ENCODE measurements at places on chromosomes 5 and 9.

DNA sequence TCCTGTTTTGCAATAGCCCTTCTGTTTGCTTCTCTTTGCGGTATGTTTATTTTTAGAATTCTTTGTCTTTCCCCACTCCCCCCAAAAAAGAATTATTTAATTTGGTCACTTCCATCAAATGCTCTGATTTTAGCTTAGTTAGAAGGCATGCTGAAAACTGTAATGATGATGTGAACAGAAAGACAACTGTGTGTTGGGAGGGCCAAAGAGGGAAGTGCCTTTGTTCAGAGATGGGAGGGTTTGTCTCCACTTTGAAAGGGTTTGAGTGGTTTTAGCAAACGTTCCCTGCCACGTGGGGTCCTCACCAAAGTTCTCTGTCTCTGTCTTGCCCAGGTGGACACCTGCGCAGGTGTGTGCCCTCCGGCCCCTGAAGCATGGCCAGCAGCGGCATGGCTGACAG, 41.9 kb downstream of the SYK start:
- DNase-seq: no peak

- DNase-seq: no peak
Measured at GRCh38 chr9:92971776-92972175, 24.5 kb downstream of the FGD3 start.

- peak; percentile 44 for DNase-seq
Measured at GRCh38 chr5:55232985-55233928, at the start of gene CCNO. CCNO (minus strand) TSS chr5:55233608; CDS start chr5:55233523, 85 bp downstream.

DNA sequence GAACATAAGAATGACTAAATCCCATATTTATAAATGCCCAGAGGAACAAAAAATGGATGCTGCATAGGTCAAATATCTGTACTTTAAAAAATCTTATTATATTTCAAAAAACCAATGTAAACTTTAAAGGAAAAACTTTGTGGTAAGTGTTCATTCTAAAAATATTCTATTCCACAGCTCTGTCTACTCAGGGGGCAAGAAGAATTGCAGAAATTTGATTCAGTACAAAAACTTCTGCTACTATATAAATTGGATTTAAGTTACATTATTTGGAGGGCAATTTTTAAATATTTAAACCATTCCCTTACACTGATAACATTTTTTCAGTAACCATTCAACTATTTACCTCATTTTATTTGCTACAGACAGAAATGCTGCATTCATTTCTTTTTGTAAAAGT, 32.1 kb downstream of the NFIB start:
- no peak for DNase-seq

DNA sequence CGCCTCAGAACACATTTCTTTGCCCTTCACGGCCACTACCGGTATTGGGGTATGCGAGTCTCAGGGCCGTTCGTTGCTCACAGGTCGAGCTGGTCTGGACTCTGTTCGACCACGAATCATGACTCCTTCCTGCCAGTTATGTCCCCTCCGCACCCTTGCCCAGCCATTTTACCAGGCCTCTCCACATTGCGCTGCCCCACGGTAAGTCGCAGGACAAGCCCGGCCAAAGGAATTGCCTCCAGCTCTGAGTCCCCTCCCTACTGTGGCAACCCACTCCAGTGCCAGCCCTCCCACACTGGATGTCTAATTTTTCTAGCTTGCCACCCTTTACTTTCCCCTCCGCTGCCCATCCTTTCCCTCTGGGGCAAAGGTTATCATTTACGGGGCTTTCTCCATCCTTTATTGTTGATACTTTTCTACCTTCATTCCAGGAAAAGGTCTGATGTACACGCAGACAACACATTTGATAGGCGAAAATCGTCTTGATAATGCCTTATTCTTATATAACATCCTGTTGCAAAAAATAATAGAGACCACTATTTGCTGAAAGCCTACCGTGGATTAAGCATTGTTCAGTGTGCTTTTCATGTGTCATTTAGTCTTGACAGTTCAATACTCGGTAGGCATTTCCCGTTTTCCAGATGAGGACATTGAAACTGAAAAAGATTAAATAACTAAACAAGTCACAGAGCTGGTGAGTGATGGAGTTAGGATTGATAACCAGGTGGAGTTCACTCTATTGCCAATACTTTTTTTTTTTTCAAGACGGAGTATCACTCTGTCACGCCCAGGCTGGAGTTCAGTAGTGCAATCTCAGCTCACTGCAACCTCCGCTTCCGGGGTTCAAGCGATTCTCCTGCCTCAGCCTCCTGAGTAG, 958 bp upstream of the HSPA5 start:
- no peak for DNase-seq

- no peak for DNase-seq
Measured at GRCh38 chr5:172707285-172708182, 63.5 kb downstream of the DUSP1 start.

GRCh38 chr5:141758310-141758998, 76.4 kb upstream of the ARAP3 start:
- no peak for DNase-seq

- no peak for DNase-seq
Measured at GRCh38 chr5:148988328-148988727, 74.5 kb downstream of the SH3TC2 start.

- no peak for DNase-seq
Measured at GRCh38 chr5:10747678-10748622, 13.1 kb downstream of the DAP start.

GRCh38 chr9:6781476-6781875, 23.7 kb downstream of the KDM4C start:
- no peak for DNase-seq

GRCh38 chr9:130372057-130372456, 72.7 kb upstream of the ASS1 start:
- DNase-seq: no peak

- no peak for DNase-seq
Measured at GRCh38 chr5:3694819-3695218, 99.2 kb downstream of the IRX1 start.

GRCh38 chr5:170619869-170620268, 116.0 kb downstream of the KCNIP1 start:
- DNase-seq: no peak
